Activated CD4-positive, alpha-beta T cell treated with anti-CD3 and anti-CD28 coated beads for 4 hours (primary cell): ENCODE measurements at places on chromosomes 7 and 10.

DNA sequence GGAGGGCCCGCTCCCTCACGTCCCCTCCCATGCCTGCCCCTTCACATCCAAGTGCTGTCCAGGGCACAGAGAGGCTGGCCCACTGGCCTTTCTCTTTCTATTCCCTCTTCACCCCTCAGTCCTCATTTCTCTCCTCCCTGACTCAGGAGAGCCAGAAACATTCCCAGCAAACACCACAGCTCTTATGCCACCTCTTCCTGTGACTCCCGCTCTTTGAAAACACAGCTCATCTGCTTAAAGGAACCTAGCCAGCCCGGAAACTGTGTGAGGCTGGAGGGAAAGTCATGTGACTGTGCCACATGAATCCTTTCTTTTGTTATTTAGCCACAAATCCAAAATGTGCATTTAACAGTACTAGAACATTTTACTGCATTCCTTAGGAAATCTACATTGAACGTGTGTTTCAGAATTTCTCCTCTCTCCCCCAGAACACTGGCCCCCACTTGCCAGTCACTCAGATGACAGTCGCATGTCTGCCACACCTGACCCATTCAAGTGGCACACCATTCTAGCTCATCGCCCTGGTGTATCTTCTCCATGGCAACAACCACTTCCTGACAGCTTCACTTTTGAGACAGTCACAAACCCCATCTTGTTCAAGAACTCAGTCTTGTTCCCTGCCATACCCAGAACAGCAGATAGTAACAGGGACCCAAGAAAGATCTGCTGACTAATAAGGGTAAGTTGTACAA, 42.8 kb downstream of the GRB10 start:
- DNase-seq, result peak; percentile 53

DNA sequence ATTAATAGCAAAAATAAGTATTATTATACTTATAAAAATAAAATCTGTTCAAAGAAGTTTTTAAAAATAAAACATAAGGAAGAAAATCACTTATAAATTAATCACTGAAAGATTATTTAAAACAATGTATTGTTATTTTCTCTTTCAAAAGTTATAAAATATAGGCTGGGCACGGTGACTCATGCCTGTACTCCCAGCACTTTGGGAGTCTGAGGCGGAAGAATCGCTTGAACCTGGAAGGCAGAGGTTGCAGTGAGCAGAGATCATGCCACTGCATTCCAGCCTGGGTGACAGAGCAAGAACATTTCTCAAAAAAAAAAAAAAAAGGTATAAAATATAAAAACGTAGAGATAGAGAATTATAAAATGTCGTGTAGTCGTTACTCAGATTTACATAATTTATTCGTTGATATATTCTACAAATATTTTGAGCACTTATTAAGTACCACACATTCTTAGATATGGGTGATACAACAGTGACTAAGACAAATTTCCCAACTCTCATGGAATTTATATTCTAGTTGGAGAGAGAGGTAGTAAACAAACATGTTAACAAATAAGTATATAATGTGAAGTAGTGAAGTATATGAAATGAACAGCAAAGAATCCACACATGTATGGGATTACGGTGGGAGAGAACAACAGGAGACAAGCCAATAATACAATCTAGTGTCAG, 1030.0 kb downstream of the SORCS1 start:
- no peak for DNase-seq

GRCh38 chr7:30906515-30907240, 5.0 kb upstream of the AQP1 start:
- DNase-seq, result no peak

GRCh38 chr7:124074007-124074406, 41.1 kb upstream of the TMEM229A start:
- no peak for DNase-seq

- DNase-seq, result peak; percentile 66
Measured at GRCh38 chr10:127906548-127907377, at the start of gene PTPRE. Gene PTPRE (plus strand): TSS chr10:127907103. CDS start chr10:128040882, 133,779 bp downstream.

DNA sequence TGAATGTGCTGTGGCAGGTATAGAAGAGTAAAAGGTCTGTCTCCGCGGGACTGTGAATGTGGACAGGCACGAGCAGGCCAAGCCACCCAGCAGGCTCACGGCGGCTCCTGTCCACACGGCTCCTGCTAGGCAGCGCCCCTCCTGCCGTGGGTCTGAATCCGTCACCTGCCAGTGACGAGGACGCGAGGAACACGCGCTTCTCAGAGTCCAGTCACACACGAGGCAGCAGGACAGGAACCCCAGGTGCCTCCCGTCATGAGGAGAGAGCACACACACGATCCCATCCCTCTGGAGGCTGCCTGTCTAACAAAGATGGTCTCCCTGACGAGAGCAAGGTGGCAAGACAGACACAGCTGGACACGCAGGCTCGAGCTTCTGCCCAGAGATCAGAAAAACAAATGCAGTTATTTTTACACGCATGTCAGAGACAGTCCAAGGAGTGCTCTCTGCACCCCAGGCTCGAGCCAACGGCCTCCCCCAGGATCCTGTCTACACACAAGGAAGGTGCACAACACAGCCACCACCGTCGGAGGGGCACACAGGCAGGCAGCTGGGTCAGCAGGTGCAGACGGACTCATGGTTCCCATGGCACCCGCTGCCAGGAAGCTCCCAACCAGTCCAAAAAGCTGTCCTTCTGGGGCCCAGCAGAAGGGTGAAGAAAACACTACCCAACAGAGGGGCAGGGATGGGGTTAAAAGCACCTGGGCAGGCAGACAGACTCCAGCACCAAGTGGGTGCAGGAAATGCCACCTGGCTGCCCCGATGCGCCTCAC, 103.2 kb downstream of the MAD1L1 start:
- no peak for DNase-seq
